Placental pericyte (primary cell): ENCODE measurements at places on chromosomes 11 and 22. TPM values are rescaled to one million over a fixed set of nuclear protein-coding genes. Genes with fewer than 3 reads are reported as not detected.

The SPINDOC gene
- total RNA-seq: 26.9 and 35.9 TPM in 2 replicates

The BIK gene
- total RNA-seq: 0.14 and 1.3 TPM in 2 replicates

The NUDT22 gene
- 71.6 and 79.7 TPM in 2 replicates for total RNA-seq

The DUSP8 gene
- total RNA-seq: 0.14 and 0.66 TPM in 2 replicates

The ADM gene
- total RNA-seq: 87.1 and 224 TPM in 2 replicates

The MMP11 gene
- total RNA-seq: 32.8 and 35.7 TPM in 2 replicates

The MYEOV gene
- total RNA-seq: 0.66 and 46.8 TPM in 2 replicates

The NPAS4 gene
- not detected in 2 replicates for total RNA-seq

The TMEM225 gene
- total RNA-seq: not detected in 2 replicates

The OR5D18 gene
- not detected in 2 replicates for total RNA-seq

The TPCN2 gene
- total RNA-seq: 11.8 and 13.7 TPM in 2 replicates

The ASCL2 gene
- total RNA-seq: 0.22 TPM in 1 of 2 replicates, not detected in the other

The MTMR3 gene
- total RNA-seq: 39.9 and 41.1 TPM in 2 replicates

The SERPIND1 gene
- 0.22 and 0.72 TPM in 2 replicates for total RNA-seq

The KIRREL3 gene
- 0.22 and 1.0 TPM in 2 replicates for total RNA-seq

The NCAM1 gene
- total RNA-seq: 0.66 and 4.6 TPM in 2 replicates

The MOV10L1 gene
- total RNA-seq: 5.5 and 5.7 TPM in 2 replicates

The LSP1 gene
- 0.22 TPM in 1 of 2 replicates, not detected in the other for total RNA-seq

The MMP13 gene
- total RNA-seq: 0.14 TPM in 1 of 2 replicates, not detected in the other

The CARNS1 gene
- total RNA-seq: under 0.01 and 0.22 TPM in 2 replicates

The CHRM4 gene
- total RNA-seq: not detected in 2 replicates

The HEPN1 gene
- total RNA-seq: not detected in 2 replicates

The SMIM35 gene
- total RNA-seq: not detected in 2 replicates

The PARVG gene
- not detected in 2 replicates for total RNA-seq

The LRRC32 gene
- 14.7 and 14.9 TPM in 2 replicates for total RNA-seq

The UPK3A gene
- not detected in 2 replicates for total RNA-seq

The CABP4 gene
- total RNA-seq: not detected in 2 replicates

The DGKZ gene
- total RNA-seq: 48.8 and 86.6 TPM in 2 replicates
